ENCODE measurements at places on chromosomes 2 and 18. TPM values are rescaled to one million over a fixed set of nuclear protein-coding genes. Genes with fewer than 3 reads are reported as not detected.

DNA sequence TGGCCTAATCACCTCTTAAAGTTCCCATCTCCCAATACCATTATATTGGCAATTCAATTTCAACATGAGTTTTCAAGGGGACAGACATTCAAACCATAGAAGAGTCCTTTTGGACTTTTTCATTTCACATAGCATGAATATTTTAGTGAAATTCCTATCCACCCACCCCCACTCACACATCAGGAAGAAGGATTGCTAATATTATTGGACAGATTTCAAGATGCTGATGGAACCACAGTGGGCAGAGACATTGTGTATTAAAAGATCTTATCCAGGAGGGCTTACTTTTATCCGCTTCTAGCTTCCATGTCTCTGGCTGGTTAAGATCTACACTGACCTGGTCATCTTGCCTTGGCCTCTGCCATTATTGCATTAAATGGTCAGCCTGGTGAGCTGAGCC, 297.4 kb upstream of the ACVR2A start:
- no peaks in the 10 kb centered on the region for H3K36me3 ChIP-seq
- no peak overlapping the region for H3K27ac ChIP-seq
- no peak for DNase-seq
- H3K4me1 ChIP-seq = peaks cover 21% of the 10 kb centered on the region

DNA sequence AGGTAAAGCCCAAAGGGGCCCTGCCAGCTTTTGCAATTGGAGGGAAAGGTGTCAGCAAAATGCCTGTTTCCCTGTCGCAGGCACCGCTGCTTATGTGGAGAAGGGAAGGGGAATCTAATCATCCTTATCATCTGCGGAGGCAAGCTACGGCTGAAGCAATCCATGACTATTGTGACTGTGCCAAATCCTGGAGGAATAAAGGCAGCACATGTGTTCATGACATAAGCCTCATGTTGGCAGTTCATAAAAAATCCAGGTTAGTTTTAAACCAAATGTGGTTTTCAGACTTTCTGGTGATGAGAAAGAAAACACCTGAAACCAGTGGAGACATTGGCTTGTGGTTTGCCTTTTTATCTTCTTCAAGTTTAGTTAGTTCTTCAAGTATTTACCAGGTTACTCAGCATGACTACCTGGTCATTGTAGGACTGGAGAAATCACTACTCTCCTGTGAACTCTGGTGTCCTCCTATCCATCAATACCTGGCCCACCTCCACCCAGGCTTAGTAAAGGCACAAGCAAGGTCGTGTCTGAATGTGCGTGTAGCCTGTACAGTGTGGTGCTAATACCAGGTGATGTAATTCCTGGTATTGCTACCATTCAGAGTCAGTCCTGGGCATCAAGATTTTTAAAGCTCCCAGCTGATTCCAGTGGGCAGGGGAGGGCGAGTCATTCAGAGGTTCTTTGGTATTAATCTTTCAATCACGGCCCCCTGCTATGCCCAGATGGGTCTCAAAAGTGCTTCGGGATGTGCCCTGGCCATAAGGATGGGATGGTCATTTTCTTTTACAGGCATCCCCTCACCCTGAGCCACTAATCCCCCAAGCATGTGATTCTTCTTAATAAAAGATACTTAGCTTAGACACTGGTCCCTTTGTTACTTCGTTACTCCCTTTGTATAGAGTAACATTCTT, 96.8 kb downstream of the TGFA start:
- peaks cover 34% of the 10 kb centered on the region for H3K27me3 ChIP-seq
- H3K4me1 ChIP-seq = no peaks in the 10 kb centered on the region
- no peak overlapping the region for H3K27ac ChIP-seq
- H3K36me3 ChIP-seq = no peaks in the 10 kb centered on the region
- H3K4me3 ChIP-seq = no peak overlapping the region

DNA sequence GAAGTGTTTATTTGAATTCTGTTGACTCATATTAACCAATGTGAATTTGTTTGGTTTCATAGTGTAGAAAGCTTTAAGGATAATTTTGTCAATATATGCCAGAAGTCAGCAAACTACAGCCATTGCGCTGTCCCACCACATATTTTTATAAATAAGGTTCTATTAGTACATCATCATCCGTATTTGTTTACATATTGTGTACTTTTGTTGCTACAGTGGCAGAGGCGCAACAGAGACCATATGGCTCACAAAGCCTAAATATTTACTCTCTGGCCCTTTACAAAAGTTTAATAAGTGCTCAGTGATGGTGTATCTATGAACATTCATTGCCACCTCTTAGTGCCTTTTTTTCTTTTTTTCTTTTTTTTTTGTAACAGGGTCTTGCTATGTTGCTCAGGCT, 6.4 kb downstream of the ERLEC1 start:
- no peak overlapping the region for H3K27ac ChIP-seq
- H3K4me3 ChIP-seq = no peak overlapping the region
- no peaks in the 10 kb centered on the region for H3K27me3 ChIP-seq
- H3K4me1 ChIP-seq = peaks cover 5% of the 10 kb centered on the region

- no peak for DNase-seq
- H3K27me3 ChIP-seq = no peaks in the 10 kb centered on the region
- H3K27ac ChIP-seq = peak overlapping the region; percentile 4
- H3K4me1 ChIP-seq = peaks cover 9% of the 10 kb centered on the region
- H3K4me3 ChIP-seq = no peak overlapping the region
- H3K36me3 ChIP-seq = no peaks in the 10 kb centered on the region
Measured at GRCh38 chr2:67954093-67954748, 108.6 kb downstream of the C1D start.

DNA sequence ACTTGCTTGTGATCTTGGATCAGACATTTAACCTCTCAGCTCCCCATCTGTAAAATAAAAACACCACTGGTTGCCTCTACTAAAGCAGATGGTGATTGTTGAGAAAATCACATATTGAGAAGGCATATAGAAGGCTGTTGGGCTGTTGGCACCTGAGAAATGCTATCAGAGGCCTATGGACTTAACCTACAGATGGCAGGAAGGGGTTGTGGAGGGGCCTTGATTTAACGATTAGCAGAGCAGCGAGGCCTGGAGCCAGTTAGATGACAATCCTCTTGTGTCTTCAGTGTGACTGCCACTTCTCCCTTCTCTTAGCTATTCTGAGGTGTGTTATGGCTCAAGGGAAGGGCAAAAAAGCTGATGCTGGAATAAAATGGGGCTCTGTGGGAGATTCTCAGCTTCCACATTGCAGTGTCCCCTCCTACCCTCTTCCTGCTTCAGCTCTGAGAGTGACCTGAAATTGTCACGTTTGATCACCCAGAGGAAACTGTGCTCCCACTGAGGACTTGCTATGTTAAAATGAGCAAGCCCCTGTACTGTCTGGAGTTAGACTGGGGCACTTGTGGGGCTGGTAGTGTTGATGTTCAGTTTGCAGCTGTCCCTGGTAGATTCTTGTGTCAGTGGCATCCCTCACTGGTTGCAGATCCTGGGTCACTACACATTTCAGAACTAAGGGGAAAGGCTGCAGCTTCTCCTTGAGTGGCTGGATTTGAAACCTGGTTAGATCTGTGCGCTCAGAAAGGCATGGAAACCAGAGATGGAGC, 31.5 kb downstream of the CXCR4 start:
- H3K36me3 ChIP-seq = no peaks in the 10 kb centered on the region
- H3K4me1 ChIP-seq = no peaks in the 10 kb centered on the region
- H3K4me3 ChIP-seq = no peak overlapping the region

- no peak overlapping the region for H3K4me3 ChIP-seq
- no peaks in the 10 kb centered on the region for H3K4me1 ChIP-seq
- no peak for DNase-seq
- no peaks in the 10 kb centered on the region for H3K27me3 ChIP-seq
- peaks cover 5% of the 10 kb centered on the region for H3K36me3 ChIP-seq
Measured at GRCh38 chr2:241131531-241131930, 17.7 kb downstream of the PASK start.

GRCh38 chr2:229043681-229044080, 227.4 kb downstream of the PID1 start:
- H3K36me3 ChIP-seq = no peaks in the 10 kb centered on the region
- no peak for DNase-seq
- no peaks in the 10 kb centered on the region for H3K4me1 ChIP-seq

GRCh38 chr2:130390460-130391057, 34.7 kb downstream of the PTPN18 start:
- peak overlapping the region; percentile 81 for H3K4me3 ChIP-seq
- H3K36me3 ChIP-seq = no peaks in the 10 kb centered on the region
- no peak for DNase-seq

DNA sequence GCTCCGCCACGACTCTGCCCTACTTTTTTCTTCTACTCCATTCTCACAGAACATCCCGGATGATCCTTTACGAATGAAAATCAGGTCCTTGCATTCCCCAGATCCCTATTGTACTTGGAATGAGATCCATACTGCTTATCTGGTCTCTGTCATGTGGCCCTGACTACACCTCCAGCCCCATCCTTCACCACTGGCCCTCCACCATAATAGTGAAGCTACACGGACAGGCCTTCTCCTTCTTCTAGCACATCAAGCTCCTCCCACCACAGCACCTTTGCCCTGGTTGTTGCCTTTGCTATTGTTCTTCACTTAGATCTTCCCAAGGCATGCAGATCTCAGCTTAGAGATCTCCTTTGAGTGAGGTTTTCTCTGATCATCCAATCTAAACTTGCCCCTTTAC, 20.1 kb upstream of the RMDN2 start:
- no peak for DNase-seq
- peaks cover 2% of the 10 kb centered on the region for H3K27me3 ChIP-seq
- H3K27ac ChIP-seq = no peak overlapping the region
- H3K36me3 ChIP-seq = no peaks in the 10 kb centered on the region
- no peak overlapping the region for H3K4me3 ChIP-seq

- no peak for DNase-seq
- peak overlapping the region; percentile 96 for H3K27ac ChIP-seq
- H3K27me3 ChIP-seq = no peaks in the 10 kb centered on the region
- H3K4me3 ChIP-seq = peak overlapping the region; percentile 83
- peaks cover 21% of the 10 kb centered on the region for H3K4me1 ChIP-seq
Measured at GRCh38 chr18:9916077-9916639, 2.3 kb downstream of the VAPA start.

GRCh38 chr2:177129610-177130009, 83.0 kb upstream of the HNRNPA3 start:
- DNase-seq = no peak
- no peaks in the 10 kb centered on the region for H3K27me3 ChIP-seq
- H3K4me1 ChIP-seq = no peaks in the 10 kb centered on the region
- H3K4me3 ChIP-seq = no peak overlapping the region
- no peak overlapping the region for H3K27ac ChIP-seq

Gene CPS1
- total RNA-seq = 7.5 TPM

Data from mesothelial cell of epicardium (in vitro differentiated cells).